ENCODE measurements at places on chromosomes 2 and 18.

DNA sequence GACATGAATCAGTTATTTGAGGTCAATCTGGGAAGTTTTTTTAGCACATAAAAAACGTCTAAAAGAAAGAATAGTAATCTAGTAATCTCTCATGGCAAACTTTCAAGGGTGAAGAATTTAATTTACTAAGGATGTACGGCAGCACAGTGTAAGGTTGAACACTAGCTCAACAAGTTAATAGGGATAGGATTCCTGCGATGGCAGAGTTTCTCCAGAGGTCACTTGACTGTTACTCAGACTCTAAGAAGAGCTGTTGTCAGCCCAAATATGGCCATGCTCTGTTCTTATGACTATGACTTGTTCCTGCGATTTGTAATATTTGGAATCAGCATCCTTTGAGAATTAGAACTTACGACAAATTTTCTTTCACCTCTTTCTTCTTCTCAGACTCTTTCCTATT is 553.3 kb upstream of the TNP1 start:
- no peak for DNase-seq

DNA sequence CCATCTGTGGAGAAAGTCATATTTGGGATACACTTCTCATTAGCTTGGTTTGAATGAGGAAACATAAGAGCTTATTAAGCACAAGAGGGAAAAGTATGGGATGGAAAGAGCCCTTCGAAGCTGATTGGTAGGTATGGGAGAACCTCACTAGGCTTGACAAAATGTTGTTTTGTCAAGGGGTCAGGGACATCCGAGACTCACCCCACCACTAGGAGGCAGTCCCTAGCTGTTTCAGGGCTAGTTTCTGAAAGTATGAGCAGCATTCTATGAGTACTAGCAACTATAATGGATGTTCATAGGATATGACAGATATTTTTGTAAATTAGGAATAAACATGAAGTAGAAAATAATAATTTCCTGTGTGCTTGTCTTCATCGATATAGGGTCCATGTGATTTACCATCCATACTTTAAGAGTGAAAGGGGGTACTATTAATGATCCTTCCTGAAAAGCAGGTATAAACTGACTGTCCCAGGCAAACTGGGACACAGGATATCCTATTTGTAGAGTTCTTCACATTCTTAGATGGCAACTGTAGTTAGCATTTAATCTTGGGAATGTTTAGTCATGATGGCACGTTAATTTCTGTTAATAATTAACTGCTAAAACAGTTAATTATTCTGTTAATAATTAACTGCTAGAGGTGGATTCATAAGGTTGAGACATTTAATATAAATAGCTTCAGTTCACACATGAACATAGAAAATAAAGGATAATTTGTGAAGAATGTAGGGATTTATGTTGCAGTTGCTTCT is 28.4 kb downstream of the OTX1 start:
- no peak for DNase-seq

DNA sequence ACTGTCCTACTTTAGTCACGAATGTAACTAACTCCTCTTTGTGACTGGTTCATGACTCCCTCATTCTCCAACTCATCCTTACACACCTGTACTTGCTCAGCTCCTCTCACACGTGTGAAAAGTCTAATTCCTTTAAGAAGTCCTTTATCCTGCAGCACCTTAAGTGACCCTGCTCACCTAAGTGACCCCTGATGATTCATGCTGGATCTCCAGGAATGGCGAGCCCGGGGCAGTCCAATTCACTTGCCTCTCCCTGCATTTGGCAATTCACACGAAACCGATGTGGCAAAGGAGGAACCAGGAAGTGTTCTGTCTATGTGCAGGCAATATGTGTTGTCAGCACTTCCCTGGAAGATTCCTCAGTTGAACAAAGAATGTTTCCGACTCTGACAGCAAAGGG is 189.8 kb upstream of the NABP1 start:
- no peak for DNase-seq

DNA sequence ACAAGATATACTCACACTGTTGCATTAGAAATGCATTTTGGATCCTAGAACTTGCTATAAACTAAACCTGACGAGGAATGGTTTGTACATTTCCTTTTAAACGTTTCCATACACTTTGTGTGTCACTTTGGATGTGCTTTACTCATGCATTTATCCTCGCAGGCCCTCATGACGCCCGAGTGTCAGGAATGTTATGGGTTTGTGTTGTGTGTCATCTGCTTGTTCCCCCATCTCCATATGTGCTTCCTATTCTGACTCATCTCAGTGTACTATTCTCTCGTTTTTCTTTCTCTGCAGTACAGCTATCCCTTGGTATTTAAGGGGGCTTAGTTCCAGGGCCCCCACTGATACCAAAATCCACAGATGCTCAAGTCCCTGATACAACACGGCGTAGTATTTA is 121.5 kb upstream of the RASGRP3 start:
- DNase-seq, result no peak

DNA sequence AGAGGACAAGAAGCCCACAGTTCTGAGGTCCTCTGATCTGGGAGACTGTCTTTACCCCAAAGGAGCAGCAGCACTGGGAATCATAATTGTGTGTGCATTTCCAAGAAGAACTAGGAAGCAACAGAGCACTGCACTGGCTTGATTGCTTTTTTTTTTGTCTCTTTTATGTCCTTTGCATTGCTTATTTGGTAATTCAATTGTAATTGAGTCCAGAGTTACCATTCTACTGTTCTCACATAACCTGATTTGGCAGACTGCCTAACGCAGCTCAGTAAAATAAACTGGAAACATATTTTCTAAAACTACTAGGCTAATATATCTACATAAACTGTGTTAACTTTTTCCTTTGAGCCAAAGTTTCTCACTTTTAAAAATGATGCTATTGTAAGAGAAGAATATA is 190.3 kb upstream of the SLC8A1 start:
- peak; percentile 1 for DNase-seq

DNA sequence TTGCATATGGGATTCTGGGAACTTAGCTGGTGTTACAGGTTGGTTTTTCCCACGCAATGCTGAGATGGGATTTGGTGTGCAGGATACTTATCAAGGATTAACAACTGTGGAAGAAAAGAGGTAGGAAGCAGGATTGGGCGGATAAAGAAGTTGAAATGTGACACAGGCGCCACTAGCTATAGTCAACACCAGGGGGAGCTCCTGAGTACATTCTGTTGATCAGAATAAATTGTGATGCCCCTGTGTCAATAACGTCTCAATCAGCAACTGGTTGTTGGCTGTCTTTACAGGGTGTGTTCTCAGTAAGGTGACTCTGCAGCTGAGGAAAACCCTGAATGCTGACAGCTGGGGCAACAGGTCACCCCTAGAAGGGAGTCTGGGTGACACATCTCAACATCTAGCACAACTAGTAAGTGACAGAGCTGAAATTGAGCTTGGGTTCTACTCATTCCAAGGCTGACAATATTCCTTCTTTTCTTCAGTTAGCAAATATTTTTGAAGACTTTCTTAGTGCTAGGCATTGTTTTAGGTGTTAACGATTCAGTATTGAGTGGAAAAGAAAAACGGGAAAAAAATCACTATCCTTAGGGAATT is 143.0 kb downstream of the ARL6IP6 start:
- no peak for DNase-seq

GRCh38 chr18:75390854-75391253 is 36.6 kb downstream of the SMIM21 start:
- no peak for DNase-seq

- DNase-seq, result no peak
Observed at GRCh38 chr2:33214436-33214835, 262.0 kb upstream of the RASGRP3 start.

DNA sequence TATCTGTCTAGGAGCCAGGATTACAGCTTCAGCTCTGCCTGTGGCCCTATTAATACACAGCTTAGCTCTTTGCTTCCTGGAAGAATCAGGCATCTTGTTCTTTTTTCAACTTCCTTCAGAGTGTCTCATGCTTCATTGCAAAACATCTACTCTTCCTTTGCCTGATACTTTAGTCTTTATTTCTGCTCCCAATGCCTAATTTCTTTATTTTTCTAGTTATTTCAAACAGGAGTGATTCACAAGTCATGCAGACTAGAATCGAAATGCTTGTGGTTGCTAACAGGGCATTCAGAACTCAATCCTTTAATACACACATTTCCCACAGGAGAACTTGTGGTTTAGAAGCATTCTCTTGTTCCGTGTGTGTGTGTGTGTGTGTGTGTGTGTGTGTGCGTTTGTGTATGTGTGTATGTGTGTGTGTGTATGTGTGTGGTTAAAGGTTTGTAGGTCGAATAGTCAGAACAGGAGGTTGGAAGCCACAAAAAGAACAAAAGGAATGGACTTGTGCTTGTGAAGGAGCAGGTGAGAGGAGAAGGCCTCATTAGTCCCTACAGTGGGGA is 28.3 kb upstream of the INSIG2 start:
- no peak for DNase-seq

GRCh38 chr2:133458280-133458679 is 110.0 kb downstream of the NCKAP5 start:
- no peak for DNase-seq

- DNase-seq, result no peak
Observed at GRCh38 chr2:62884514-62884913, 166.1 kb upstream of the OTX1 start.

- DNase-seq, result no peak
Observed at GRCh38 chr18:49273241-49273880, 187.1 kb downstream of the DYM start.

DNA sequence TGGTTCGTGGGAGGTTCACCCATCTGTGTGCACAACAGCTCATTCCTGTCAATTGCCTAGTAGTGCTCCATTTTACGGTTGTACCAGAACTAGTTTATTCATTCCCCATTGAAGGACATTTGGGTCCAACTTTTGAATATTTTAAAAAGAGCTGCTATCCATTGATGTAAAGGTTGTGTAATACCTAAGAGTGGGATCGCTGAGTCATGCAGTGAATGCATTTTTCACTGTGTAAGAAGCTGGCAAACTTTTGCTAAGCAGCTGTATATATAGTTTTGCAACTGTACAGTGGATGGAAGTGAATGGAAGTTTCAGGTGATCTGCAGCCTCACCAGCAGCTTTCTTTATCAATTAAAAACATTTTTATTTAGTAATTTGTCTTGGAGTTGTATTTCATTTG is 104.5 kb downstream of the DCDC2C start:
- no peak for DNase-seq

DNA sequence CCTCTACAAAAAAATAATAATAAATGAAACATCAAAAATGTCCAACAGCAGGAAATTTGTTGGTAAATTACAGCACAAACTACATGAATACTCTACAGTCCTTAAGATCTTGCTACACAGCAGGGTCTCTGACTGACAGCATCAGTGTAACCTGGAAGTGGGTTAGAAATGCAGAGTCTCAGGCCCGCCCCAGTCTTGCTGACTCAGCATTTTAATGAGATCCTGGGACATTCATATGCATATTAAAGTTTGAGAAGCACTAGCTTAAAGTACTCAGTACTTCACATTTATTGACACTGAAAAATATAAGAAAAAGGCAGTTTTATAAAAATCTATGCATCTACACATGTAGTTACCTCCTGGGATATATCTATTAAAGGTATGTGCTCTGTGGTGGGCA is 21.7 kb downstream of the ST3GAL5 start:
- DNase-seq, result no peak

DNA sequence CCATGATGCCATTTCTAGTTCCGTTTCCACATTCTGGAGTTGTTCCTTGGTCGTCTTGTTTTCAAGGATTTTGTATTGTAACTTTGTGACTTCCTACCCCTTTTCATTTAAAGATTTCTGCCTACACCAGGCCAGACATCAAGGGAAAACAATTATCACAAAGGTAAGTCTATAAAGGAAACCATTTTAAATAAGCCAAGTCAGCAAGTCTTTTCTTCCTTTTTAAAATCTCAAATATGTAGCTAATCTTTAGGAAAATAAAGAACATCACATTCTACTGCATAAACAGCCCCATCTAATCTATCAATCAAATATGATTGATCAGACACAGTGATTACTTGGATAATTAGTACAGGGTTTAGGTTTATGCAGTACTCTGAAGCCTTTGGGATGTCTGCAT is 35.8 kb upstream of the INSIG2 start:
- no peak for DNase-seq

- DNase-seq, result no peak
Observed at GRCh38 chr18:9931146-9931545, 17.3 kb downstream of the VAPA start.

DNA sequence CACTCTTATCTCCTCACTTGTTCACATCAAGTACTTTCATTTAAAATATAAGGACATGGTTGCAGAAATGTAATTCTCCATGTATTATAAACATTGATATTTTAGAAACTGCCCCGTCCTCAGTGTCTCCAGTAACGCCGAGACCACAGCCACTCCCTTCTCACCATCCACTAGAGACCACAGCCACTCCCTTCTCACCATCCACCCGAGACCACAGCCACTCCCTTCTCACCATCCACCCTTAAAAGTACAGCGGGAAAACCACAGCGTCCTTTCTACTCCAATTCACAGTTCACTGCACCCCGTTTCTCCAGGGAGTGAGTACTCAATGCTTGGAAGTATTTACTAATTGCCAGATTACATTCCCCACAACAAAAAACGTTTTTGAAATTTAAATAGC is 1452.2 kb upstream of the ACVR2A start:
- no peak for DNase-seq

- no peak for DNase-seq
Observed at GRCh38 chr2:190528521-190529001, 6.0 kb downstream of the NEMP2 start.

DNA sequence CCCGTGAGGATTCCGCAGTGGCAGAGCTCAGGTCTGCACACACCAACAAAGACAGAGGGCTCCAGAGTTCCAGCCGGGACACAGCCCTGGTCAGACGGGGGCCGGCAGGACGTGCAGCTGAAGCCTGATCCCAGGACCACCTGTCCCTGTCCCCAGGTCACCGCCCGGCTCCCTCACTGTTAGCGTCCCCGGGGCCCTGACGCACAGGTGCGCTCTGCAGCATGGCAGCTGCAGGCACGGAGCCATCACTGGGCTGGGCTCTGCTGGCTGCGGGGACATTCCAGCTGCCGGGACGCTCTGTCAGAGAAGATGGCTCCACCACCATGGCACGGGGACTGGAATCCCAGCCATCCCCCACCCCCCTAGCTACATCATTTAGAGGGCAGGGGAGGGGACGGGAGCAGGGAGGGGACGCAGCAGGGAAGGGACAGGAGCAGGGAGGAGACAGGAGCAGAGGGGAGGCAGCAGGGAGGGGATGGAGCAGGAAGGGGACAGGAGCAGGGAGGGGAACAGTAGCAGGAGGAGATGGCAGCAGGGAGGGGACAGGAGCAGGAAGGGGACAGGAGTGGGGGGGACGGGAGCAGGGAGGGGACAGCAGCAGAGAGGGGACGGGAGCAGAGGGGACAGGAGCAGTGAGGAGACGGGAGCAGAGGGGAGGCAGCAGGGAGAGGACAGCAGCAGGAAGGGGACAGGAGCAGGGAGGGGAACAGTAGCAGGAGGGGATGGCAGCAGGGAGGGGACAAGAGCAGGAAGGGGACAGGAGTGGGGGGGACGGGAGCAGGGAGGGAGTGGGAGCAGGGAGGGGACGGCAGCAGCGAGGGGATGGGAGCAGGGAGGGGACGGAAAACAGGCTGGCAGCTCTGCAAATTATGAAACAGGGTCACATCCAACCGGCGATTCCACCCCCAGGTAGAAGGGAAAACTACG is 39.8 kb downstream of the SLC66A2 start:
- DNase-seq, result no peak

GRCh38 chr2:118847762-118848172 is 319 bp upstream of the EN1 start:
- no peak for DNase-seq

- DNase-seq, result no peak
Observed at GRCh38 chr2:241217320-241218031, 29.0 kb downstream of the ANO7 start.

GRCh38 chr2:203763241-203763937 is 57.0 kb downstream of the CD28 start:
- no peak for DNase-seq
